Cerebellar cortex (tissue), 1 donor: ENCODE measurements at places on chromosomes 12 and 14.

- no peak for DNase-seq
These were observed 153.6 kb upstream of the PLEKHA5 start for GRCh38 chr12:18975933-18976332.

DNA sequence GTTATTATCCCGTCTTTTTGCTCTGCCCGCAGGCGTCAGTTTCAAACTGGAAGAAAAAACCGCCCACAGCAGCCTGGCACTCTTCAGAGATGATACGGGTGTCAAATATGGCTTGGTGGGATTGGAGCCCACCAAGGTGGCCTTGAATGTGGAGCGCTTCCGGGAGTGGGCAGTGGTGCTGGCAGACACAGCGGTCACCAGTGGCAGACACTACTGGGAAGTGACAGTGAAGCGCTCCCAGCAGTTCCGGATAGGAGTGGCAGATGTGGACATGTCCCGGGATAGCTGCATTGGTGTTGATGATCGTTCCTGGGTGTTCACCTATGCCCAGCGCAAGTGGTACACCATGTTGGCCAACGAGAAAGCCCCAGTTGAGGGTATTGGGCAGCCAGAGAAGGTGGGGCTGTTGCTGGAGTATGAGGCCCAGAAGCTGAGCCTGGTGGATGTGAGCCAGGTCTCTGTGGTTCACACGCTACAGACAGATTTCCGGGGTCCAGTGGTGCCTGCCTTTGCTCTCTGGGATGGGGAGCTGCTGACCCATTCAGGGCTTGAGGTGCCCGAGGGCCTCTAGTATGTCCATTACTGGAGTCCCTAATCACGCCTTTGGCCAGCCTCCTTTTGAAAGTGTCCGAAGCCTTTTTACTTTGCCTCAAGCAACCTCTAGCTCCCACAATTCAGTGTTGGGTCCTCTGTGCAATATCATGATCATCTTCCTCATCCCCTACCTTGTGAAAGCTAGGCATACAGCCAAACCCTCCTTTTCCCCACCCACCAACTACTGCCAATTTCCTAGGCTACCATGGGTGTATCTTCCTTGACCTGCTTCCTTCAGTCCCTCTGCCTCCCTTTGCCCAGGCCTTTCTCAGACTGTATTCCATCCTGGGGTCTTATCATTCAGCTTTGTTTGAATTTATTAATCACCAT, 891 bp downstream of the SPRYD4 start:
- DNase-seq = peak; percentile 10

DNA sequence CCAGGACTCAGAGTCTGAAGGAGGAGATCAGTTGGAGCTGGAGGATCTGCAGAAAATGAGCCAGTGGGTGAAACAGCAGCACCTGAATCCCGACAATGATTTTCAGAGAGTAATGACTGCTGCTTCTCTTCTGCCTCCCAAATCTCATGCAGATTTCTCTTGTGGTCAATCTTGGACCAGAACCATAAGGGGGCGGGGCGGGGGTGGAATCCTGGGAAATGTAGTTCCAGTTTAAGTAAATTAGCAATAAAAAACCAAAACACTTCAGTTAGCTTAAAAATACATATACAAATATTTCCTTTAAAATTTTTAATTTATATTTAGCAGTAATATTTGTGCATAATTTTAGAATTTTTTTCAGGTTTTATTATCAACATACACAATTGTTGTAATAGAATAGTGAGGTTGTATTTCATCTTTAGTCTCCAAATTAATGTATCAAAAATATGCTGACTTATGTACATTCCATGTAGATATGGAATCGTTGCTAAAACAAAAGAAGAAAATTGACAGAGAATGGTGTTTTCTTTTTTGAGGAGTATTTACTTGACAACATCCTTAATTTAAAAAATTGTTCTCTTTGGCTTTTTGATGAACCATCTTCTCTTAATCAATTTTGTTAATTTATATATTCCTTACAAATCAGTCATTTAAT, 223.5 kb upstream of the SYT10 start:
- no peak for DNase-seq

GRCh38 chr14:68947802-68948201, 31.3 kb downstream of the ACTN1 start:
- DNase-seq = no peak

DNA sequence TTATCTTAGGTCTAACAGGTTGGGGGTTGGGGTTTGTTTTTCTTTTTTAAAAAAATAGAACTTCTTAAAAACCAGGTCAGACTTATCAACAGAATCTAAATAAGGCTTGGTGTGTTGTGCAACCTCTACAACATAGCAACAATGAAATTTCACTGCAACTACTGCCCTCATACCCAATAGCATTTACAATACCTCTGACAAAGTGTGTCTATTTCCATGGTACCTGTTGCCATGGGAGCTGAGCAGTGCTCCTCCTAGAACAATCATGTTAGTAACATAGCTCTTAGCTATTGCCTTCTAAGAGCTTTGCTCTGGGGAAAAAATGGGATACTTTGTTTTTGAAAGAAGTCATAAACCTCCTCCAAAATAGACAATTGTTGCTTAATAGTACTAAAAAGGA, 103.3 kb upstream of the CCDC175 start:
- DNase-seq = no peak

DNA sequence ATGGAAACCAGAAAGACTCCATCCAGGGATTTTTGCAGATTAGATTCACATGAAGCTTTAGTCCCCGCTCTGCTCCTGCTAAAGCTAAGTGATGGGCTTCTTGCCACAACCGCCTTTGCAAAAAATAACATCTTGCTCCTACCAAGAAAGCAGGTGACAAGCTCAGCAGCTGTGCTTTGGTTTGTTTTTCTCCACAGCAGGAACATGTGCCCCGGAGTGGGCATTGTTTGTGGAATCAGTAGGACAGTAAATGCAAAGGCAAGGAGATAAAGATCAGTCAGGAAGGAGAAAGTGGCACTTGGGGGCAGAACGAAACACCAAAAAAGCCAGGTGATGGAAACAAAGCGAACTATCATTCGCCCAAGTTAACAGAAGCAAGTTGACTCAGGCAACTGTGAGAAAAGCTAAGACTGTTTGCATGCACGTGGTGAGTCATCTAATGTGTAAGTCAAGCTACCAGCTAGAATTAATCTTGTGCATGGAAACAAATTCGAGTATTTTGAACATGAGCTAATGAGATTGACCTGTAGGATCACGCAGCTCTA, 165.5 kb upstream of the PLXNC1 start:
- no peak for DNase-seq

- no peak for DNase-seq
These were observed 19.4 kb downstream of the LPCAT3 start for GRCh38 chr12:6998715-6999451.

DNA sequence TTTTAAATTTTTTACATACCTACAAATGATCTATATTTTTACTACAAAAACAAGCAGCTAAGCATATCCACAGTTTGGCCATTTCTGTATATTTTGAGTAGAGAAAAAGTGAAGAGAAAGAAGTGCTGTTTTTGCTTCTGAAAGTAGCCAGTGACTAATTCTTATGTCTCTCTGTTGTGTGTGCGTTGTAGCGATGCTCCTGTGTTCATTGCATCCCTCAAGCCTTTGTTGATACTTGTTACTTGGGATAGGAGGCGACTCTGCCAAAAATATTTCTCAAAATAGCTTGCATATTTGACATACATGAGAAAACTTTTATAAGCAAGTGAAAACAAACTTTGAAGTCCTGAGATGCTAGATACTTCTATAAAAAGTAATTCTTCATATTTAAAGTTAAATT, 714.1 kb downstream of the FSCB start:
- DNase-seq = no peak

GRCh38 chr14:99067141-99067920, 204.7 kb downstream of the BCL11B start:
- no peak for DNase-seq

DNA sequence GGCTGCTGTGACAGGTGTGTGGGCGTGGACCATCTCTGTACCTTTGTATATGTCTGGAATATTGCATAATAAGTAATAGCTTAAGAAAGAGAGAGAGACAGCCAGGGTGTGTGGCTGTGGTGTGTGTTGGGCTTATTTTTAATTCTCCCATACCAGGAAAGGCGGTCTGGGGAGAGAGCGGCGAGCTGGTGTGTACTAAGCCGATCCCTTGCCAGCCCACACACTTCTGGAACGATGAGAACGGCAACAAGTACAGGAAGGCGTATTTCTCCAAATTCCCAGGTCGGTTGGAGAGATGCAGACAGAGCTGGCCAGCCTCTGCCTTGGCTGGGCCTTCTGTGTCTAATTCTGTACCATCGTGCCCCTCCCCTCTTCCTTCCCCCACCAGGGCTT, 63.9 kb downstream of the AACS start:
- DNase-seq = no peak

GRCh38 chr12:96701856-96702255, 205.2 kb upstream of the NEDD1 start:
- DNase-seq = no peak

DNA sequence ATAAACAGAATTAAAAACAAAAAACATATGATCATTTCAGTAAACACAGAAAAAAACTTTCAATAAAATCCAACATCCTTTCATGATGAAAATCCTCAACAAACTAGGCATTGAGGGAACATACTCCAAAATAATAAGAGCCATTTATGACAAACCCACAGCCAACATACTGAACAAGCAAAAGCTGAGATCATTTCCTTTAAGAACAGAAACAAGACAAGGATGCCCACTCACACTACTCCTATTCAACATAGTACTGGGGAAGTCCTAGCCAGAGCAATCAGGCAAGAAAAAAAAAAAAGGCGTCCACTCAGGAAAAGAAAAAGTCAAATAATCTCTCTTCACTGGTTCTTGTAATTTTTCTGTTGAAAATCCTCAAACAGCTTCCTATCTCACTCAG, 30.1 kb downstream of the MRPL42 start:
- DNase-seq = no peak

- no peak for DNase-seq
These were observed 13.5 kb downstream of the SLC11A2 start for GRCh38 chr12:51012570-51013236.

- DNase-seq = no peak
These were observed 153.6 kb downstream of the PTCSC3 start for GRCh38 chr14:36022765-36023410.

DNA sequence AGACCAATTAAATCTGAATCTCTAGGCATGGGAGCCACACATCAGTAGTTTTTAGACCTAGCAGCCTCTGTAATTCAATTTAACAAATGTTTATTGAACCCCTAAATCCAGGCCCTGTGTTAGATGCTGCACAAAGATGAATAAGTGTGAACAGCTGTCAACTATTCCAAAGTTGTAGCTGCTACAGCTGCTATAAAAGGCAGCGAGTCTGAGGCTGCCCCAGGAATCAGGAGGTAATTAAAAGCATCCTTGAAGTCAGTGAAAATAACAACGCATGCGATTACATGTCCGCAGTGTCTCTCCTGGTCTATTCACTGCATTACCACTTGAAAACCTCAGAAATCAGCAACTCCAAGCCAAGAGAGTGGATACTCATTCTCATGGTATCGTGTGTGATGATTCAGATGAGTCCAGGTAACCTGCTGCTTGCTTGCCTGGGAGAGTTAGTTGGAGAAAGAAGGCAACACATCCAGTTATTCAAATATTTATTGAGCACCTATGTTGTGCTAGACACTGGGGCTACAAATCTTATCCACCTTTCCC, 34.9 kb upstream of the DDHD1 start:
- no peak for DNase-seq

DNA sequence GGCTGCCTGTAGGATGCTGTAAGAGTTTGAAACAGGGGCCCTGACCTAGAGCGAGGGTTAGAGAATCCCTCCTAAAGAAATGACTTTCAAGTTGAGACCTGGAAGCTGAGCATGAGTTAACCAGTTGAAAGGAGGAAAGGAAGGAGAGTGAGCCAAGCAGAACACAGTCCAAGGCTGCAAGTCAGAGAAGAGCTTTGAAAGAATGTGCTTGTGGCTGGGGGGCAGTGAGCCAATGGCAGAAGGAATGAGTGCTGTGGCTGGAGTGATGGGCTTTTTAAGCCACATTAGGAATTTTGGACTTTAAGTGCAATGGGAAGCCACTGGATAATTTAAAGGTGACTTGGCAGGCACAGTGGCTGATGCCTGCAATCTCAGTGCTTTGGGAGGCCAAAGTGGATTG, 18.1 kb downstream of the CDKN1B start:
- no peak for DNase-seq

DNA sequence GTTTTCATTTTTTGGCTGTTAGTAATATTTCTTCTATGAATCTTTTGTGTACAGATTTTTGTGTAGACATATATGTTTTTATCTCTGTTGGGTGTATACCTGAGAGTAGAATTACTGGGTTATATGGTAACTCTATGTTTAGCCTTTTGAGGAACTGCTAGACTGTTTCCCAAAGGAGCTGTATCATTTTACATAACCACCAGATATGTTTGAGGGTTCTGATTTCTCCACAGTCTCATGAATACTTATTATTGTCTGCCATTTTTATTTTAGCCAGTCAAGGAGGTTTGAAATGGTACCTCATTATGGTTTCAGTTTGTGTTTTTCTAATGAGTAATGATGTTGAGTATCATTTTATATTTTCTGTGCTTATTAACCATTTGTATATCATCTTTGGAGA, 1.9 kb downstream of the PCNX4 start:
- DNase-seq = no peak

GRCh38 chr12:110033888-110034287, 14.4 kb downstream of the C12orf76 start:
- no peak for DNase-seq

- no peak for DNase-seq
These were observed 106.5 kb upstream of the LMNTD1 start for GRCh38 chr12:25659621-25660020.

DNA sequence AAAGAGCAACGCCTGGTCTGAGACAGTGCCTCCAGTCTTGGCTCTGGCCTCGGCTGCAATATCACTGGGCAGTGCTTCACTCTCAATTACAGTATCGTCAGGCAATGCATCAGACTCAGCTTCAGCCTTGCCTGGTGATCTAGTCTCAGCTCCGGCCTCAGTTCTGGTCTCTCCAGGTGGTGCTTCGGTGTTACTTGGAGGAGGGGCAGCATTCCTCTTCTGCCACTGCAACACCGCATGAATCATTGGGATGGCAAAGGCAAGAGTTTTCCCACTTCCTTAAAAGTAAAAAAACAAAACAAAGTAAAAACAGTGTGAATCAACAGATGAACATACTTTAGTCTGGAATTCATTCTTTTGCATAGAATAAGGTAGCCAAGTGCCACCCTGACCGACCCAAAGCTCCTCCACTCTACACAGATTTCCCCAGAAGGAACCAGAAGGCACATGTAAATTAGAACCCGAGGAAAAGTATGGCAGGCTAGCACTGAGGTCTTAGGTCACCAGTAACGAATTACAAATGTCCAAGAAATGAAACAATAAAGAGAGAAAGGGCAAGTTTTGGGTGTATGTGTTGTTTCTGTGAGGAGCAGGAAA, 18.6 kb downstream of the DDX24 start:
- no peak for DNase-seq

DNA sequence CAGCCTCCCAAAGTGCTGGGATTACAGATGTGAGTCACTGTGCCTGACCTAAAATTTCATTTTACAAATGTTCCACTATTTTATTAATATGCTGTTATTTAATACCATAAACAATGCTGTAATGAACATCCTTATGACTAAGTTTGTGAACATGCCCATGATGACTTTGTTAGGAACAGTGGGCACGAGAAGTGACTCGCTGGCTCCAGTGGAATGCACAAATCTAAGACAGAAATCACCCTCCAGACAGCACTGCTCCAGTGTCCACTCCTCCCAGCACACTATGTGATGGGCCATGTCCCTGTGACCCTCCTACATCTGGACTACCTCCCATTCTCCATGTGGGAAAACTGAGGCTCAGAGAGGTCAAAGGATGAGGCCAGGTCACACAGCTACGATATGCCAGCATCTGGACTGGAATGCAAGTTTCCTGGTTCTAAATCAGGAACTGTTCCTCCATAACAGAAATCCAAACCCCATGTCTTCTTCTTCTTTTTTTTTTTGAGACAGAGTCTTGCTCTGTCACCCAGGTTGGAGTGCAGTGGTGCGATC, 57.9 kb downstream of the GPR68 start:
- DNase-seq = no peak

- DNase-seq = no peak
These were observed 654.5 kb downstream of the NOVA1 start for GRCh38 chr14:25943329-25943728.
